ENCODE measurements at places on chromosomes 5 and 9.
A peak's percentile ranks its signal among the peaks of the same experiment; 100 is the strongest.

DNA sequence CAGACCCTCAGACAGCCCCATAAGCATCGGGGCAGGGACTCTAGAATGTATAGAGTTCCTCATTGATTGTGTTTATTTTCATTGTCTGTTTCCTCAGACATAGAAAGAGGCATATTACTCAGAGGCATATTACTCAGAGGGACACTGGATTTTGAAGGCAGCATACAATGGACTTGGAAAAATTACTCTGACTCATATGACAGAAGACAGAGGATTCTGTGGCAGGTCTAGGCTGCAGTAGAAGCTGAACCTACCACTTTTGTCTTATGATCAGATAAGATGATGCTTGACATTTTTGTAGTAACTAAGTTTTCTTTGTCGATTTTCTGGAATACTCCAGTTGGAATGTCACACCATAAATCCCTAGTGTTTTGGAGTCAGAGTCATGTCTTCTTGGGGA, 105.2 kb downstream of the ST8SIA4 start:
- no peak for DNase-seq

DNA sequence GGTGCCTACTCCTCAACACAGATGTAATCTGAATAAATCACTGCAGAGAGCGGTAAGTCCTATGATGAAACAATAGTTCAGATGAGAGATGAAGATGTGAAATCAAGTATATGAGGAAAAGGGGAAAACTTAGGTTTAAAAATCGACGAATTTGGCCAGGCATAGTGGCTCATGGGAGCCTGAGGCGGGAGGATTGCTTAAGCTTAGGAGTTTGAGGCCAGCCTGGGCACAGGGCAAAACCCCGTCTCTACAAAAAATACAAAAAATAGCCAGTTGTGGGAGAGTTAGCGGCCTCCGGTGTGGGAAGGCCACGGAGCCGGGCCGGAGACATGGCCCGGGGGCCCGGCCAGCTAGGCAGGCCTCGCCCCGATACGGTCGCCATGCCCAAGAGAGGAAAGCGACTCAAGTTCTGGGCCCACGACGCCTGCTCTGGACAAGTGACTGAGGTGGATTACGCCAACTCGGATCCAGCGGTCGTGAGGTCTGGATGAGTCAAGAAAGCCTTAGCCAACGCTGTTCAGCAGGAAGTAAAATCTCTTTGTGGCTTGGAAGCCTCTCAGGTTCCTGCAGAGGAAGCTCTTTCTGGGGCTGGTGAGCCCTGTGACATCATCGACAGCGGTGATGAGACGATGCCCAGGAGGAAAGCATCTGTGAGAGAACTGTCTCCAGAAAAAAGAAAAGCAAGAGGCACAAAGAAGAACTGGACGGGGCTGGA, 62.8 kb upstream of the SUB1 start:
- DNase-seq = peak; percentile 20

DNA sequence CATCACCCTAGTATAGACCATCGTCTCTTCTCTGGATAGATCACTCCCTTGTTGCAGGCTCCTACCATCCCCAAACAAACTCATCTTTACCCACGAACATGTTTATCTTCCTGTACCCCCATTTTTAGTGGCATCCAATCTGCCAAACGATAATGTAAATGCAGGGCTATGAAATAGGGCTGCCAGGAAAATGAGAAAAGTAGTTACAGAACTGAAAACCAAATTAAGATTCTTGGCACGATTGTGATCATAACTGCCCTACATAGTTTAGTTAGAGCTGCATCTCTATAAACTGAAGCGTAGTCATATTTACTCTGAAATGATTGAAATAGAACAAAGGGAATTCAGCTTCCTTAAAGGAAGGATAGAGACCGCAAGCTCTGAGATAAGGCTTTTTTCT, 26.1 kb downstream of the ABITRAM start:
- no peak for DNase-seq

DNA sequence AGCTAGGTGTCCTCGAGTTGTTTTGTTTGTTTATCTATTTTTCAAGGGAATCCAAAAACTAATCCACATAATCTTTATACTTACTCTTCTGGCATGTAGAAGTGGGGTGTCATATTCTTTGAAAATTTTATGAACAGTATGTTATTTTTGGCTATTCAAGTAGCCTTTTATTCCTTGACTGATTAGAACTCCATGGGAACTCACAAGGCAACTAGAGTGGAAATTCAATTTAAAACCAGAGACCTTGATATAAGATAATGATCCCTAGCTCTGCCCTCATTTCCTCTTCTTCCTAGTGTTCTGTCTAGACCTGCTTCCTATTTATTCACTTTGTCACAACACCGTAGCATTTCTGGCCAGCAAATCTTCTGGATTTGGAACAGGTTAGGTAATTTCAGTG, 1123.7 kb upstream of the C9orf72 start:
- no peak for DNase-seq

GRCh38 chr9:112777914-112778313, 27.4 kb downstream of the SNX30 start:
- no peak for DNase-seq

GRCh38 chr5:149271195-149271715, 404 bp upstream of the AFAP1L1 start:
- DNase-seq = no peak

- no peak for DNase-seq
These were observed 92.7 kb downstream of the LHFPL2 start for GRCh38 chr5:78555870-78556269.

GRCh38 chr9:111039231-111039906, 1.1 kb upstream of the LPAR1 start:
- no peak for DNase-seq

GRCh38 chr9:89442981-89443814, 54.7 kb downstream of the SEMA4D start:
- DNase-seq = no peak

GRCh38 chr5:168591302-168592013, 12.3 kb upstream of the PANK3 start:
- no peak for DNase-seq

- DNase-seq = no peak
These were observed 58.0 kb downstream of the PTPN3 start for GRCh38 chr9:109440117-109440515.

GRCh38 chr9:20528253-20528652, 94.0 kb downstream of the MLLT3 start:
- DNase-seq = no peak

DNA sequence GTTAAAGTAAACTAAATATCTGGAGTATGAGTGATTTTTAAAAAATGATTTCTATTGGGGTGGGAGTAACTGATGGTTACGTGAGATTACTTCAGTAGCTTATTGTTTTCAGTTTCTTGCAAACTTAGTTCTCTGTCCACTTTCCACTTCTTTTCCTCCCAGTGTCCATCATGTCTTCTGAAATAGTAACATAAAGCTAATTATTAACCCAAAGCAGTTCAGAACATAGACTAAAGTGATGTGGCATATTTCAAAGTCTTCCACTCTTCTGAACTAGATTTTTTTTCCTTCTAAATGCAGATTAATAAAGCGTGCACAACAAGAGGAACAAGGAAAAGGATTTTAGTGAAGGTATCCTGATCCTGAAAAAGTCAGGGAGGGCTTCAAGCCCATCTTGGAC, 114.1 kb downstream of the MAN2A1 start:
- DNase-seq = no peak

GRCh38 chr9:127963041-127963358, 17.8 kb downstream of the EEIG1 start:
- DNase-seq = no peak

- no peak for DNase-seq
These were observed 567.3 kb upstream of the KLF4 start for GRCh38 chr9:108056805-108057386.

DNA sequence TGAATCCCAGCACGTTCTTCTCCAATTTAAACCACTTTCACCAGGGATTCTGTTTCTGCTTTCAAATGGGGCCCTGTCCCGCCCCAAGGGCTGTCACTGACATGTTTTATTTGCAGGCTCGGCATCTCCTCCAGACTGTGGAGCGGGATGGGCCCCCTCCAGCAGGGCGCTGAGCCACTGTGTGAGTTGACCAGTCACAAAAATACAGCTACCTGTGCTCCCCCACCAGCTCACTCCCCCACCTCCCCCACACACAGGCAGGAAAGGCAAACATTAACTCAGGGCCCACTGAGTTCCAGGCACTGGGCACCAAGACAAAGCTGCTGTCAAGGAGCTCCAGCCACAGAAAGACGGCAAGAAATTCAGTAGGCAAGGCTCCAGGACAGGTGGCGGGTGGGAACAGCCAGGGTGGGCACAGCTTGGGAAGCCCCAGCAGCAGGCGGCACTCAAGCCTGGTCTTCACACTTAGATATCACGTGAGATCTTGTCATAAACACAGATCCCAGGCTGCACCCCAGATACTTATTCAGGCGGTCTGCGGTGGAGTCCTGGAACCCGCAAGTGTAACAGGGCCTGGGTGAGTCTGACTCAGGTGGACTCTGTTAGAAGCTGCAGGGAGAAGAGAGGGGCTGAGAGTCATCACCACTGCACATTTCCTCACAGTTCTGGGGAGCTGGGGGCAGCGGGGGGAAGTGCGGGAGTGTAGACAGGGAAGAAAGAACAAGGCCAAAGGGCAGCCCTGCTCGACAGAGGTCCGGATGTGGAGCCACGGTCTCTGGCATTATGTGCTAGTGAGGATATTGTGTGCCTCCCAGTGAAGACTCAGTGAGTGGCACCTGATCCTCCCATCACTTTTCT, 44.7 kb downstream of the OR2V1 start:
- no peak for DNase-seq

- DNase-seq = no peak
These were observed 35.7 kb upstream of the CLK4 start for GRCh38 chr5:178662541-178662860.

- DNase-seq = no peak
These were observed 511.3 kb upstream of the PAPPA start for GRCh38 chr9:115642285-115642684.

- DNase-seq = no peak
These were observed 2003.8 kb upstream of the CDH9 start for GRCh38 chr5:29042152-29042551.

DNA sequence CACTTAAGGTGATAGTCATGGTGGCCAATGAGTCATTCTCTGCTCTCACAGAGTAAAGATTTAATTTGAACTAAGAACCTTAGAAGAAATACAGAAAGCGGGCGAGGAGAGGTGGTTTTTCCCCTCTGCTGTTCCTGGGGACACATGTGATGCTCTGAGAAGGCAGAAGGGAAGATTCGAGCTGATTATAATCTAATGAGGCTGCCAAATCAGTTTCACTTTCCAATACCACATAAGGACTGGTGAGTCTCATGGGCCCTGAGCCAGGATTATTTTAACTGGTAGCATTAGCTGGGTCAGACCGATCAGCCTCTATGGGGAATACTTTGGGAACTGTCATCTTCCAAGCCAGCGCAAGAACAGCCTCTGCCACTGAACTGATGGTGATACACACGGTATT, 116.5 kb downstream of the SLC1A3 start:
- no peak for DNase-seq

- no peak for DNase-seq
These were observed 21.5 kb upstream of the LPCAT1 start for GRCh38 chr5:1545126-1545804.

DNA sequence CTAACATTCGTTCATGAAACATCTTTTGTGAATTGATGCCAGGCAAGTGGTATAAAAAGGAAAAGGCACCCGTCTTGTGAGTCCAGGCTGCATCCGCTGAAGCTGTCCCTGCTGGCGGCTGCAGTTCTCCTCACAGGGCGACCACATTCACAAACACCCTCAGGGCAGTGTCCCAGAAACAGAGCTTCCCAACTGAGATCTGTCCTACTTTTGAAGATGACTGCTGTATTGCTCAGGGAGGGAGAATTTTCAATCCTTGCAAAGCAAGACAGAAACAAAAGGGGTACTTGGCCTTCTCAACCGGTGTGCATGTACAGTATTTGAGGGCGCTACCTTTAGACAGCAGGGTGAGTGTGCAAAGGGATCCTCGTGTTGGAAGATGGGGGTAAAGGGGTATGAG, 316.1 kb downstream of the GADD45G start:
- DNase-seq = no peak

DNA sequence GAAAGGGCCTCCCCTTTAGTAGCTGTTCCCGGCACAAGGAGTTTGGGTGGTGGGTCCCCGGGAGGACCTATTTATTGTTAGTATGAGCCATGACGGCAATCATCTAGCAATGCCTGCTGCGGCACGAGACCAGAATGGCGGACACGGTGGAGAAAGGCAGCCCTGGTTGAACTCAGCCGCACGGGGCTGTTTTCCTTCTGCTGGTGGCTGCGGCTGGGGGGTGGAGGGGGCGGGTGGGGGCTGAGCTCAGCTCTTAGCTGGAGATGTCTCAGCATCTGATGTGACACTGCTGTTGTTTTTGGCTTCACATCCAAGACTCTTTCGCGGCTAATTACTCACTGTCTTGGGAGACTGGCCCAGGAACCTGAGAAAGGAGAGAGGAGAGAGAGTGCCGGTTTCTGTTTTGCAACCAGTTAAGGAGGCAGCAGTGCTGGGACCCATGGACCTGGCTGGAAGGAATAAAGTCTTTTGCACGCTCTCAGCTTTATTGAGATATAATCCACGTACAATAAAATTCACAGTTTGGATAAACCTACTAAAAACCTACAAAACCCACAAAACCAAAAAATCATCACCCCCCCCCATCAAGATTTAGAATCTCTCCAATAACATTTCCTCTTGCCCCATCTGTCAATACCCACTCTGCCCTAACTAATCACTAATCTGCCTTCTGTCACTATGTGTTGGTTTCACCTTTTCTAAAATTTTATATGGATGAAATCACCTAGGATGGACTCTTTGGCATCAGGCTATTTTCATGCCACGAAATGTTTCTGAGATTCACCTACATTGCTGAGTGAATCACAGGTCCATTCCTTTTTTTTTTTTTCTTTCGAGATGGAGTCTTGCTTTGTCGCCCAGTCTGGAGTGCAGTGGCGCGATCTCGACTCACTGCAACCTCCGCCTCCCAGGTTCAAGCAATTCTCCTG, 81.8 kb upstream of the NEURL1B start:
- no peak for DNase-seq

DNA sequence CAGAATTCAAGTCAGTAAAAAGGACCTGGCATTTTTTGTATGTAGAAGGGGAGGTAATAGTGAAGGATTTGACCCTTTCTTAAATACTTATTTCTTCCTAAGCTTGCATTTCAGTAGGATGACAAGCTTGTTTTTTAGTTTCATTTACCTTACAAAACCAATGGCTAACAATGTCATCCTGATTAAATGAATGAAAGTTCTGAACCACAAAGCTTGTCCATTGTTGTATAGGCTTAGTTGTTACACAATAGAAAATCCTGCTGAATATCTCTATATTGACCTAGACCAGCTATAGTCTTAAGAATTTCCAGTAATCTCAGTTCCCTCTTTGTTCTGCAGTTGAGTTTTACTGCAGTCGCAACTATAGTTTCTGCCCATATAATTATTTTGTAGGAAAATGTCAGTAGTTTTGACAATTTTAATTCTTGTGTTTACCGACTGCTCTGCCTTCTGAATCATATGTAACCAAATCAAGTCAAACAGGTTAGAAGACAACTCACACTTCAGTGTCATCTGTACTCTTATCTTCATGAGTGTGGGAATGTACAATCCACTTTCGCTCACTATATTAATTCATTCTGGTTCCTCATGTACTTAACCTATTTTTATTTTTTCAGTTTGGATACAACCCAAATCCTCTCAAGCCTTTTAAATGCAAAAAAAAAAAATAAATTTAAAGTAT, 195.7 kb downstream of the CD180 start:
- DNase-seq = no peak

GRCh38 chr5:39377613-39378012, 13.3 kb upstream of the C9 start:
- DNase-seq = no peak

- DNase-seq = no peak
These were observed 142.1 kb downstream of the EPB41L4A start for GRCh38 chr5:112276991-112277390.

- DNase-seq = no peak
These were observed 15.9 kb upstream of the TRIM14 start for GRCh38 chr9:98134702-98135557.
